Stimulated activated CD8-positive, alpha-beta memory T cell treated with anti-CD3 and anti-CD28 coated beads, Interleukin-7, amount 100 ng/mL, for 1 hour (primary cell): ENCODE measurements at places on chromosomes 1 and 21.

DNA sequence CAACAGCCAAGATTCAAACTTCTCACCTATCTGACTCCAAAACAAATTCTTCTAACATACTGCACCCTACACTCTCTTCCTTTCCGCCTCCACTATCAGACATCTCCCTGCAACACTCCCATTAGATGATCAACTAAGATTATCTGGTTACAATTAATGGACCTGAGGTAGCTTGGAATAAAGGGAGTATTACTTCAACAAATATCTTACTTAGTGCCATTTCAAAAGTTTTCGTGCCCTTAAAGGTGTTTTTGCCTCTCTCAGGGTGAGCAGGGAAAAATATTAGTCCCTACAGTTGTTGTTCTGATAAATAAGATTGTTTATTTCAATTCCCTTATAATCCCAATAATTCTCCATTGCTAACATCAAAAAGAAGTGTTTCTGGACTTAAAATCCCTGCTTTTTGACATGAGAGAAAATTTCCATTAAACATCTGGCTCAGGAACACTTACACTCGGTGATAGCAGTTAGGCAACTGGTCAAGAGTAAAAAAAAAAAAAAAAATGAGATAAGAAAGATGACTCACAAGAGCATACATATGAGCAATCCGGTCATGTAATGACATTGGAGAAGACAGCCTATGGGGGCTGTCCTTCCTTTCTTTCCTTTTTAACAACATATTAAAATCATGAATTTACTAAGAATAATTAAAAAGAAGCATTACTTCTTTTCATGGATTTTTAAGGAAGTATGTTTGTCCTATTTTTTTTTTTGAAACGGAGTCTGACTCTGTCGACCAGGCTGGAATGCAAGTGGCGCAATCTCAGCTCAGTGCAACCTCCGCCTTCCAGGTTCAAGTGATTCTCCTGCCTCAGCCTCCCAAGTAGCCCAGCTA, 7.6 kb downstream of the RSBN1 start:
- no peak for DNase-seq

GRCh38 chr1:51303315-51303714, 27.0 kb downstream of the TTC39A start:
- DNase-seq: no peak

DNA sequence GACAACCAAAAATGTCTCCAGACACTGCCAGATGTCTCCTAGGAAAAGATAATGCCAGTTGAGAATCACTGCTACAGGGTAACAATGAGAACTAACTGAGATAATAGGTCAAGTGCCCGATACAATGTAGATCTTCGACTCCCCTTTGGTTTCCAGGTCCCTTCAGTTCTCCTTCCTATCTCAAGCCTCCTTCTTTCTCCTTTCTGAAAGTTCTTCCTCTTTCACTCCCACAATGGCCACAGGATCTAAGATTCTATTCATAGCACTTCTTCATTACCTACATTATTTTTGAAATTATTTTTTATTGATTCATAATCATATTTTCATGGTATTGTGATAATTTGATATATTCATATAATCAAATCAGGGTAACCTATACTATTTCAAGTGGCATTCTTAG, 6.3 kb downstream of the PFDN2 start:
- DNase-seq: no peak

GRCh38 chr1:43421976-43422750, 31.6 kb downstream of the HYI start:
- DNase-seq: no peak

DNA sequence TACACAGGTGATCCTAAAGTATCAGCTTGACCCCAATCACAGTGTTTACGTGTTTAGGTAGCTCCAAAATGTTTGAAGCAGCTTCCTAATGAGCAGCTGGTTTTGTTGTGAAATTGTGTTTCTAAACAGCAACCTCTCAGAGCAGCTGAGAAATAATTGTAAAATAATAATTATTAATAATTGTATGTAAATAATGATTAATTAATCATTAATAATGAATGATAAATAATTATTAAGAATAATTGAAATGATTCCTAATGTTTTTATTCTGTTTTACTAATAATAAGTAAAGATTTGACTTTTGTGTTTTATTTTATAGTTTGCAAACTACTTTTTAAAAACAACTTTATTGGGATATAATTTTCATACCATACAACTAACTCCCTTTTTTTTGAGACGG, 182.2 kb downstream of the URB2 start:
- no peak for DNase-seq

DNA sequence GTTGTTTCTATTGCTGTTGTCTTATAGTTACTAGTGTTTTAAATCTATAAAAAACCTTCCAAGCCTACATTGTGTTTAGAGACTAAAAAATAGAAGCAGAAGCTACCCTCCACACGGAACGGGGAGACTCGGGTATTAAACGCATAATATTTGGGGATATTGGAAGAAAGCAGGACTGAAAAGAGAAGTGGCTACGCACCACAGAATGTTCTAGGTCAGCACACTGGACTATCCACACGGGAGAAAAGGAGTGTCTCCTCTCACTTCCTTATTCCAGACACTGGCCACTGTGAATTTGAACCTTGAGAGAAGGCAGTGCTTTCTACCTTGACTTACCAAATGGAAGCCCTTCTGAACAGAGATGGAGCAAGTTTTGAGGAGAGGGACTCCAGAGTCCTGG, 1.0 kb upstream of the OR10J4 start:
- DNase-seq: no peak

DNA sequence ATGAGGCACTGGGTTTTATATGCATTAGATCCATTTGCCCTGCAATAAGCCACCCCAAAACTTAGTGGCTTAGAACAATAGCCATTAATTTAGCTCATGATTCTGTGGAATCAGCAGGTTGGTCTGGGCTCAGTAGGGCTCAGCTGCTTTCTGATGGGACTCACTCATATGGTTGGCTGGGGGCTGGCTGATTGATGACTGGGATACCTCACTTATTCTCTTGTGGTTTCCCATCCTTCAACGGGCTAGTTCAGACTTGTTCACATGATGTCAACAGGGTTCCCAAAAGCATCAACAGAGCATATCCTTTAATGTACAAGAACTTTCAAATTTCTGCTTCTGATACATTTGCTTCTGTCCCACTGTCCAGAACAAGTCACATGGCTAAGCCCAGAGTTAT, 43.2 kb downstream of the DNM3 start:
- DNase-seq: no peak

DNA sequence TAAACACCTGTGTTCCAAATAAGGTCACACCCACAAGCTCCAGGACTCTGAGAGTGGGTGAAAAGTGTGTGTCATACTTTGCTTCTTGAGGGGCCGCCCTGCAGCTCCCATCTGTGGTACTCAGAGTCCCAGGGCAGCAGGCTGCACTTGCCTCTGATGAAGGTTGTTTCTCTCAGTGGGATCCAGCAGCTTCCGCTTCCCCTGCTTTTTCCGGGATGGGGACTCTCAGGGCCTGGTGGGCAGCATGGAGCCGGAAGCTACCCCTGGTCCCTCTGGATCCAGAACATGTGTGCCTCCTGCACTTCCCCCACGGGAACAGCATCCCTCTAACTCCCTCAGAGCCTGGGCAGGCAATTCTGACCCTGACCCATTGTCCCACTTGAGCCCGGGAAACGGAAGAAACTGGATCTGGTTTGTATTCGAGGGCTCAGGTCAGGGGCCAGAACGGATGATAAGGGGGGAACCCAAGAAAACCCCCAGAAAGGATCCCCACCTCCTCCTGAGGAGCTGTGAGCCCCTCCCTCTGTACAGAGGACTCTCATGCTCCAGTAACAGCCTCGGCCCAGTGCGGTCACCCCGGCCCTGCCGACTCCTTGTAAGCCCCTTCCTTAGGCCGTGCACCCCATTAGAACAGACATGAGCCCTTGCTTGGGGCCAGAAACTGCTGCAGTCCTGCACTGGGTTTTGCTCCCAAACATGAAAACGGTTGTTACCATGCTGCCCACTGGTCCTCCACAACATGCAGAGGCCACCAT, 189.5 kb upstream of the C1orf174 start:
- DNase-seq: no peak

- no peak for DNase-seq
Observed at GRCh38 chr1:228935855-228936727, 200.8 kb downstream of the RHOU start.

GRCh38 chr1:33743221-33743998, 120.5 kb upstream of the HMGB4 start:
- DNase-seq: no peak

DNA sequence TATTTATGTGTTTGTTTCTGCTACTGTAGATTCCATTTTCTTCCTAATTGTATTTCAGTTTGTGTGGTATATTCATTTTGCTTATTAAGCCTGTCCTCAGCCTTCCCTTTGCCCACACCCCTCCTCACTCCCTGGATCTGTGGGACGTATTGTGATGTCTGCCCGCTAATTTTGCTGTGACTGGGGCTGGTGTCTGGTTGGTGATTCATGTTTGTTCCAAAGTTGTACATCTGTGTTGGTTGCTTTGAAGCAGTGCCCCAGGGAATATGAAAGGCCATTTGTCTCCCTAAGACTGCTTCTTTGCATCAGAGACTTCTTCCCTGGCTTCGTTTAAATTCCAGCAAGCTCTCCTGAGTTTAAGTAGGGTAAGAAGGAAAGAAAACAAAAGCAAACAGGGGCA, 289.5 kb upstream of the SGIP1 start:
- no peak for DNase-seq

DNA sequence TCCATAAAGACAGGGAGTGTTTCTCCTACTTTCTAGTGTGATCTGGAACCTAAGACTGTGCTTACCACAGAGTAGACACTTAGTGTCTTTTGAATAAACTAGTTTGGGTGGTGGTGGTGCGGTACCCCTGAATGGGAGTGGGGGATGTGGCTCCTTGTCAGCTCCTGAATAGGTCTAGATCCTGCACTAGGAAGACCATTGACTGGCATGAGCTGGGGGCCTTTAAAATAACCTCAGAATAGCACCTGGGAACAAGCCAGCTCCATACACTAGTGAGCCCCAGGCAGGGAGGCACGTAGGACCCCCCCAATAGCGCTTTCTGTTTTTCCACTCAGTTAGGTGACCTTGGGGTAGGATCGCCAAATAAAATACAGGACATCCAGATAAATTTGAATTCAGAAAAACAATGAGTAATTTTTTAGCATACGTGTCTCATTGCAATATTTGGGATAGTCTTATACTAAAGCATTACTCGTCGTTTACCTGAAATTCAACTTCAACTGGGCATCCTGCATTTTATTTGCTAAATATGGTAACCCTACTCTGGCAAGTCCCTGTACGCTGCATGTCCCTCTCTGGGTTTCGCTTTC, 45.6 kb downstream of the AZIN2 start:
- DNase-seq: no peak

DNA sequence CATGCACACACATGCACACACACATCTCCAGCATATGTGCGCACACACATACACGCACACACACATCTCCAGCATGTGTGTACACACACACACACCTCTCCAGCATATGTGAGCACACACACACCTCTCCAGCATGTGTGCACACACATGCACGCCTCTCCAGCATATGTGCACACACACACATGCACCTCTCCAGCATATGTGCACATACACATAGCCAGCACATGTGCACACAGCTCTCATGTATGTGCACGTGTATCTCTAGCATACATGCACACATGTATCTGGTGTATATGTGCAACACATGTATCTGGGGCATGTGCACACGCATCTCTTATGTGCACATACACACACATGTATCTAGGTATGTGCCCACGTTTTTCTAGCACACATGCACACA, 57.9 kb downstream of the SLC19A1 start:
- DNase-seq: no peak

DNA sequence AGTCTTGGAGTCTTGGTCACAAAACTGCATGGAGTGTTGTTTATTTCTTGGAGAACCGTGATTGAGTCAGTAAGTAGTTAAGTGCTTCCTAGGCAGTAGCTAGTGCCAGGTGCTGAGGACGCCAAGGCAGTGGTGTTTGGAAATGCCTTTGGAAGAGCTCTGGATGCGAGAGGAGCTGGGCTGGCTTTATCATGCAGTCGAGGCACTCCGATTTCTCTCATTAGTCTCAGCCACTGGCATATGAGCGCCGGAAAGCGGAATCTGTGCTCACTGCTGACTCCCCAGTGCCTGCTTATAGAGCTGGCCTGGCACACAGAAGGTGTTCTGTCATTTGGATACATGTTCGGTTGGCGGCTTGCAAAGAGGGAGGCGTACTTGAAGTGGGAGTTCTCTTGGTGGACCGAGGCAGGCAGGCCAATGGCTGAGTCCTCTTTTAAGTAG, 3.6 kb downstream of the TENT5C start:
- no peak for DNase-seq

GRCh38 chr1:57897581-57897980, 473.7 kb upstream of the DAB1 start:
- DNase-seq: no peak

DNA sequence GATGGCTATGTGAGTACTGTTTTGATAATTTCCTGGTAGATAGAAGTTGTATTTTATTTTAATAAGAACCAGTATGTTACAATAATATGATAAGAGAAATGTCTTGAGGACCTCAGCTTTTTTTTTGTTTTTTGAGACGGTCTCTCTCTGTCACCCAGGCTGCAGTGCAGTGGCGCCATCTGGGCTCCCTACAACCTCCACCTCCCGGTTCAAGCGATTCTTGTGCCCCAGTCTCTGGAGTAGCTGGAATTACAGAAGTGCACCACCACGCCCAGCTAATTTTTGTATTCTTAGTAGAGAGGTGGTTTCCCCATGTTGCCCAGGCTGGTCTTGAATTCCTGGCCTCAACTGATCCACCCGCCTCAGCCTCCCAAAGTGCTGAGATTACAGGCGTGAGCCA, 968.1 kb upstream of the ADGRL4 start:
- no peak for DNase-seq

GRCh38 chr1:221714227-221715152, 27.4 kb downstream of the DUSP10 start:
- DNase-seq: no peak

DNA sequence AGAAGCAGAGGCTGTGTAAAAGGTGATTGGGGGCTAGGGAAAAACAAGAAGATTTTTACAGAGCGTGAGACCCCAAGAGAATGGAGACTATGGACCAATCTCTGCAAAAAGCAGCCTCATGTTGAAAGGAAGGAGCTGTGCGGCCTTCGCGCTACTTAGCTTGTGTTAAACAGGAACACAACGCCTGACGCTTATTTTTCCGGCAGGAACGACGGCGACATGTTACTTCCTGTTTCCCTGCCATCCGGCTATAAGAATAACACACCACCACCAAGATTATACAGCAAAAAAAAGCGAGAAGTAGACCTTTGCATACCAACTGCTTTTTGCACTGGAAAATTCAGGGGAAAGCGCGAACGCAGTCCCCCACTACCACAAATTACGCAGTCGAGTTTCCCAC, 272.7 kb downstream of the FAM72C start:
- no peak for DNase-seq
